Activated CD8-positive, alpha-beta memory T cell treated with anti-CD3 and anti-CD28 coated beads, Interleukin-2, amount 50 U/mL, for 4 hours (primary cell): ENCODE measurements at places on chromosomes 1 and 21.

GRCh38 chr1:34166191-34166624 is 1.2 kb upstream of the CSMD2 start:
- DNase-seq: no peak

- no peak for DNase-seq
Observed at GRCh38 chr1:244239261-244239770, 188.2 kb downstream of the ZBTB18 start.

- DNase-seq: no peak
Observed at GRCh38 chr1:200751717-200752116, 13.0 kb downstream of the CAMSAP2 start.

- no peak for DNase-seq
Observed at GRCh38 chr1:189958756-189959155, 518.9 kb downstream of the BRINP3 start.

GRCh38 chr1:225691377-225691776 is 38.5 kb upstream of the ENAH start:
- DNase-seq: no peak

DNA sequence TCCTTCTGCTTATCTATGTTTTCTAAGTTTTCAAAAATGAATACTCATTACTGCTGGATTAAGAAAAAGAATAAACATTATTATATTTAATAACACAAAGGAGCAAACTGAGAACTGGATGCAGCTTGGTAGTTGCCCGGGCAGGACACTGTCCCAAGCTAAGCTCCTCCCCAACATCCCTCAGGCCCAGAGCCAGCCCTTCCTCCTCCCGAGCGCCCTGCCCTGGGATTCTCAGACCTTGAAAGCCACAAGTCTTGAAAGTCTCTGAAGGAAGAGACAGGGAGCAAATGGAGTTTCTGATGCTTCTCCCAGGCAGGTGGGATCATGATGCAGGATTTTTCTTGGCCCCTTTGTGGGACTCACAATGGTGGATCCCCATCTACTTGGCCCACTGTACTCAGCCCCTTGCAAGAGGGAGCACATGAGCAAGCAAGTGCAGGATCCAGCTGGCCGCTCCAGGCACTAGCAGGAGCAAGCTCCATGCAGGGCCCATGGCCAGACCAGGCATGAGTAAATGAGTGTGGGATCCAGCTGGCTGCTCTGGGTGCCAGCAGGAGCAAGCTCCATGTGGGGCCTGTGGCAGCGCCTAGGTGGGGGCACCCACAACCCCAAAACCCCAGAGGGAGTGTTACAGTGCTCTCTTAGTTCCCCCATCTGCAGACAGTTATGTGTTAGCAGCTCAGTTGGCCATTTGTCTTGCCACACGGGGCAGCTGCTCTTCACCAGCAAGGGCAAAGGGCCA is 32.1 kb upstream of the RAB4A start:
- no peak for DNase-seq

DNA sequence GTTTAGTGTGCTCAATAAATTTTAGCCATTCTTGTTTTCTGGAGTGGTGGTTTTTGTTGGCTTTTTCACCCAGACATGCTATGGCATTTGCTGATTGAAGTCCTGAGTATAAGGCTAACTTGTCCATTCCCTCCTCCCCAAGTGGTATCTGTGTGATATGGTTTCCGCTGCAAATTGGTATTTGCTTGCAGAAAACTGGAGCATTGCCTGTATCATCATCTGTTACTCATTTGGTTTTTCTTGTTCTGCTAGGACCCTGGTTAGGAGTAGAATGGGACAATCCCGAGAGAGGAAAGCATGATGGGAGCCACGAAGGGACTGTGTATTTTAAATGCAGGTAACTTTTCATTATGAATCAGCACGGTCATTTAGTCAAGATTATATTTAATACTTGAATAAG is 34.0 kb downstream of the TBCE start:
- DNase-seq: no peak
